ENCODE measurements at places on chromosomes 13 and 19.
A peak's percentile ranks its signal among the peaks of the same experiment; 100 is the strongest.

- DNase-seq: no peak
Observed at GRCh38 chr19:8240274-8241229, 31.4 kb downstream of the CERS4 start.

DNA sequence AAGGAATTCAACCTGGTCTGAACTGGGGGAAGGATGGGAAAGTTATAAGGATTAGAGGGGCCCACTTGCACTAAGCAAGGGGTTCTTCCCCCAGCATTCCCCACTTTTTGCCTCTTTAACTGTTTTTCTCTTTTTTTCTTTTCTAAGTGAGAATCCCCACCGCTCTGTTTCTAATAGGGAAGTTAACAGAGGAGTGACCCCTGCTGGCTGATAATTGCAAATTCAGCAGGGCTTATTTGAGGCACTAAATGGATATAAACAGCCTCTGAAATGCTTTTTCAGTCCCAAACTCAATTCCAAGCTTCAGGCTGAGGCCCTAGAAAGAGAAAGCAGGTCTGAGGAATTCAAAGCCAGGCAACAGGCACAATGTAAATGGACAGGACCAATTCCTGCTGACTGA is 38.2 kb upstream of the CEACAM21 start:
- no peak for DNase-seq

DNA sequence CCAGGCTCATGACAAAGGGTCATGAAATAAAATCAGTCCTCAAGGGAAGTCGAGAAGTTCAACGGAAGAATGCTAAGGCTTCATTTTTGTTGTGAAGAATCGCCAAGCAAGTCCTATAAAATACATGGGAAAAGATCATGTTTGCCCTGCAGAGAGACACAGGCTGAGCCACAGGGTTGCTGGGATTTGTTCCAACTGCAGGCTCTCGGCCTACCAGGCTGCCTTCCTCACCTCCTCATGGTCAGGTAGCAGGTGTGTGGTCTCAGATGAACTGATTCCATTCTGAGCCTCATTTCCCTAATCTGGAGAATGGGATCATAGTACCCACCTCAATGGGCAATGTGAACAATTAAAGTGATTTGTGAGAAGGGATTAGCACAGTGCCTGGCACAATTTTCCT is 114.9 kb upstream of the SPATA13 start:
- DNase-seq: no peak

- no peak for DNase-seq
Observed at GRCh38 chr19:12859546-12859945, 21.2 kb downstream of the MAST1 start.

DNA sequence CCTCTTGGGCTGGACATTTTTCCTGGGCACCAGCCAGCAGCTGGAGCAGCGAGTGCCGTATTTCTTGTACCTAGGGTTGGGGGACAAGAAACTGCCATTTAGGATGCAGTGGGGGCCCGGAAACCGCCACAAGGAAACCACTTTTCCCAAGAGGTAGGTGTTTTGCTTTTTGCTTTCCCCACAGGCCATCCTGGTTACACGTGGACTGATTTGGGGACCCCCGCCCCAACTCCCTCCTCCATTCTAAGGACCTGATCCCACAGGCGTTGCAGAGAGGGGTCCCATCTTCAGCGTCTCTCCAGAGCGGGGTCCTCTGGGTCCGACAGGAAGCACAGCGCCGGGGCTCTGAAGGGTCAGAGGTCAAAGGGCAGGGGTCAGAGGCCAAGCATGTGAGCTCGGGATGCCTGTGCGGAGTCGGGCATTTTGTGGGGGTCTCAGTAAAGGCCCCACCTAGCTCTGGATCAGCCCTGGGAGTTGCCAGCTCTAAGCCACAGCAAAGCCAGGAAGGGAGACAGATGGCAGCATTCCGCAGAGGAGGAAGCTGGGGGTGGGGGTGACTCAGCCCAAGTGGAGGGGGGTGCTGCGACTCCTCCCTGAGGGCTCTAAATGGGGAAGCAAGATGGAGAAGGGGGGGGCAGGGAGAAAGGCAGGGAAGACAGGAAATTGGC is 4.3 kb downstream of the ZGLP1 start:
- DNase-seq: no peak

DNA sequence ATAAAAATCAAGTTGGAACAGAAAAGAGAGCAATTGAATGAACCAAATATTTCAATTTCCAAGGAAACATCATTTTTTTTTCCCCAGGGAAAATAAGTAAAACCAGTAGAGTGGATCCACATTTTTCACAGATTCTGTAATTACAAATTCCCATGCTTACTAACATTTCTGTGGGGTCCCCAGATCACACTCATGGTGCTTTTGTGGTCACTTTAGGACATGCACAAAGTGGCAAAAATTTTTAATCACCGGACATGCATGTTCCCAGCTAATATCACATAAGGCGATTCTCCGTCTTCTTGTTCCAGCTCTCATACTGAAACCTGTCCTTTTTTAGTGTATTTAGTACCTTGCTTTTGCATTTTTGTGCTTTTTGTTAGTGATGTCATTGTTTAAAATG is 748.2 kb upstream of the SLITRK1 start:
- DNase-seq: no peak

DNA sequence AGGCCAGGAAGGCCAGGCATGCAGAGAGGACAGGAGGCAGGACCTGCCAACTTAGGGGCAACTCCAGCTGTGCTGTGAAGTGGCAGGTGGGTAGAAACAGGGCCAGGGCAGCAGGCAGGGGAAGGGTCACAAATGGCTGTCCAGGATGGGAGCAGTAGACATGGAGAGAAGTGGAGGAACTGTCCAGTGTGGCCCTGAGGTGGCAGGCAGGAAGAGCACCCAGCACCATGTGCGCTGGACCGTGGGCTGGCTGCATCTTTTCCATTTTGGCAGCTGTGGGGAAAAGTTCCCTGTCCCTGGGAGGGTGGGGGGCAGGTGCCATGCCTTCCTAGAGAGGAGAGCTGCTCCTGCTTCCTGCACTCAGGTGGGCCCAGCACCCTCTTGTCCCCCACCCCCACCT is 13.8 kb downstream of the DEDD2 start:
- DNase-seq: no peak

DNA sequence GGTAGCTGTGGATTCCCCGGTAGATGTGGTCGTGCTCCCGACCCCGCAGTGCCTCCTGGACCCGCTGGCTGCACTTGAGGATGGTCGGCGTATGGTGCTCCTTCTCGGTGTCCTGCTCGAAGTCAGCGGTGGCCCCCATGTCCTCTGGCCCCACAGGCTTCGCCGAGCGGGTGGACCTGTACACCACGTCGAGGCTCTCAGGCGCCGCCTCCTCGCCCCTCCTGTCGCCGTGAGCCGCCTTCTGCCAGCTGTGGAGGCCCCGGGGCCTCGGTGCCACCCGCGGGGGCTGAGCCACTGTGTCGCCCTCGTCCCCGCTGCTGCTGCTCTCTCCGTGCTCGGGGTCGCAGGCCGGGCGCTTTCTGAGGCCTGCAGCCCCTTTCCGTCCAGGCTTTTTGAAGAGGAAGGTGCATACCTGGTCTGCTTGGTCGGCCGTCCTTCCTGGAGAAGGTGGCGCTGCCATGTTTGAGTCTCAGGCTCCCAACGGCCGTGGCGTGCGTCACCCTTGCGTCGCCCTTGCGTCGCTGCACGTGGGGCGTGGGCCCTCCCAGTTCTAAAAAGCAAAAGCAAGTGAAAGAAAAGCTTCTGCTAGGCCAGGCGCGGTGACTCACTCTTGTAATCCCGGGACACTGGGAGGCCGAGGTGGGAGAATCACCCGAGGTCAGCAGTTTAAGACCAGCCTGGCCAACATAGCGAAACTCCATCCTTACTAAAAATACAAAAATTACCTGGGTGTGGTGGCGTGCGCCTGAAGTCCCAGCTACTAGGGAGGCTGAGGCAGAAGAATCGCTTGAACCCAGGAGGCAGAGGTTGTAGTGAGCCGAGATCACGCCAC is at the start of gene RNF113B:
Gene RNF113B (minus strand): TSS at position 493 of the 832 bp plus-strand sequence. CDS start 33 bp downstream, at position 460.
- DNase-seq: no peak

- DNase-seq: peak; percentile 38
Observed at GRCh38 chr19:15332311-15332996, at the start of gene BRD4. Gene BRD4 (minus strand): TSS chr19:15332539. CDS start chr19:15273099, 59,440 bp downstream.

- no peak for DNase-seq
Observed at GRCh38 chr19:39156326-39157230, 31.0 kb downstream of the PAK4 start.

GRCh38 chr19:1633269-1633826 is 19.1 kb downstream of the TCF3 start:
- no peak for DNase-seq

GRCh38 chr19:6073858-6074708 is 36.2 kb downstream of the RFX2 start:
- DNase-seq: peak; percentile 38

GRCh38 chr19:58091251-58091995 is 6.6 kb downstream of the ZSCAN18 start:
- no peak for DNase-seq

- DNase-seq: no peak
Observed at GRCh38 chr13:68066879-68067513, 836.9 kb upstream of the PCDH9 start.

- no peak for DNase-seq
Observed at GRCh38 chr19:3514930-3515329, 8.8 kb downstream of the FZR1 start.

- DNase-seq: no peak
Observed at GRCh38 chr19:2027361-2027760, 11.8 kb upstream of the BTBD2 start.

DNA sequence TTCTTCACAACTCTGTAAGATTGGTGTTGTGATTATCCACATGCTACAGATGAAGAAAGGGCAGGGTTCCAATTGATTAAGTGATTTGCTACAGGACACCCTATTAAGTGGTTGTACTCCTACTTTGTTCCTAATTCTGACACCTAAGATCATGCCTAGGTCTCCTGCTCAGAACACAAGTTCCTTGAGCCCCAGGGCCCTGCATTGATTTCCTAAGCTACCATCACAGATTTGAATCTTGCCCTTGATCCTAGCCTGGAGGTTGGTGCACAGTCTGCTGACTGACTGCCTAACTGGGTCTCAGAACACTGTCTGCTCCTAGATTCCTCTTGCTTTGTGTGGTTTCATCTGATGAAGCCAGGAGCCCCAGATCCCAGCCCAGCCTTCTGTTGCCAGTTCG is 19.6 kb upstream of the WDFY2 start:
- no peak for DNase-seq

Measured in NCI-H2081 (cell line).